ENCODE measurements at places on chromosomes 16 and 17. TPM values are rescaled to one million over a fixed set of nuclear protein-coding genes. Genes with fewer than 3 reads are reported as not detected.

Gene AANAT
- not detected for total RNA-seq

Gene TEKT1
- total RNA-seq = not detected

DNA sequence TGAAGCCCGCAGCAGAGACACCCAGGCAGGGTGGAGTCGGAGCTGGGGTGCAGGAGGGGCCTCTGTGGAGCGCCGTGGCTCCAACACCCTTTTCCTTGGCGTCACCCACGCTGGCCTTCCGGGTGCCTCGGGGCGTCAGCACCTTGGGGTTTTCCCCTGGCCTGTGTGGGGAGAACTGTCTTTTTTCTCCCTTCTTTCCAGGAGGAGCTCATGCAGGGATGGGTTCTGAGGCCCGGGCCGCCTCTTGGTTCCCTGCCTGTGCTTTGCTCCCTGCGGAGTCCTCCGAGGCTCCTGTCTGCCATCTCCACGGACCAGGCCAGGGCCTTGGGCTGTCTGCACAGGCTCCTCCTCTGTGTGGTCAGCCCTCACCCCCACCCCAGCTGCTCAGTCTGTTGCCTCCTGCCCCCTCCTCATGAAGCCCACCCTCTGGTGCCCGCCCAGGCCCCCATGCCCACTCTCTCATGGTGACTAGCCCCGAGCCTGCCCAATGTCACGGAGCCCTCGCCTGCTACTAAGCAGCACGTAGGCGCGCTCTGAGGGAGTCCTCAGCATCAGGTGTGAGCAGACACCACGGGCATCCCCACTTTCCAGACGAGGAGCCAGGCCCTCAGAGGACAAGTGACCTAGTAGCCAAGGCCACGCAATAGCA lies 5.0 kb downstream of the KATNB1 start:
- no peak overlapping the region for H3K27ac ChIP-seq
- no peaks in the 10 kb centered on the region for H3K27me3 ChIP-seq
- no peaks in the 10 kb centered on the region for H3K36me3 ChIP-seq
- H3K4me1 ChIP-seq = peaks cover 8% of the 10 kb centered on the region

Gene HS3ST3A1
- total RNA-seq = not detected

DNA sequence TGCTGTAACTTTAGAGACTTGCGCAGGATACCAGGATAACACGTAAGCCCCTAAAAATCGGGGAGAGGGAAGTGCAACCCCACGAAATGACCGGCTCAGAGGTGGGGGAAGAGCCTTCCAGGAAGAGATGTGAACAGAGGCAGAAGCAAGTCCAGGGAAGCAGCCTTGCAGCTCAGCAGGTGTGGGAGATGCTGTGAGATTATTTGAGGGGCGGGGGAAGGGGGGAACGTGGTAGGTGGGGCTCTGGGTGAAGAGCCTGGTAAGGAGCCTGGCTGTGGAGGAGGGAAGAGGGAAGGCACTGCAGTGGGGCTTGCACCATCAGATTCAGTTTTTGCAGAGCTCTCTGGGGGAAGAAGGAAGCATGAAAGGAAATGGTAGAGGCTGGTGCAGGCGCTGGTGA lies 95.4 kb upstream of the CACNG5 start:
- H3K4me3 ChIP-seq = no peak overlapping the region
- H3K36me3 ChIP-seq = no peaks in the 10 kb centered on the region
- H3K27me3 ChIP-seq = no peaks in the 10 kb centered on the region

- H3K36me3 ChIP-seq = no peaks in the 10 kb centered on the region
- no peaks in the 10 kb centered on the region for H3K4me1 ChIP-seq
- H3K4me3 ChIP-seq = no peak overlapping the region
- no peaks in the 10 kb centered on the region for H3K27me3 ChIP-seq
- no peak for DNase-seq
Measured at GRCh38 chr17:72033334-72033733, 87.5 kb upstream of the SOX9 start.

DNA sequence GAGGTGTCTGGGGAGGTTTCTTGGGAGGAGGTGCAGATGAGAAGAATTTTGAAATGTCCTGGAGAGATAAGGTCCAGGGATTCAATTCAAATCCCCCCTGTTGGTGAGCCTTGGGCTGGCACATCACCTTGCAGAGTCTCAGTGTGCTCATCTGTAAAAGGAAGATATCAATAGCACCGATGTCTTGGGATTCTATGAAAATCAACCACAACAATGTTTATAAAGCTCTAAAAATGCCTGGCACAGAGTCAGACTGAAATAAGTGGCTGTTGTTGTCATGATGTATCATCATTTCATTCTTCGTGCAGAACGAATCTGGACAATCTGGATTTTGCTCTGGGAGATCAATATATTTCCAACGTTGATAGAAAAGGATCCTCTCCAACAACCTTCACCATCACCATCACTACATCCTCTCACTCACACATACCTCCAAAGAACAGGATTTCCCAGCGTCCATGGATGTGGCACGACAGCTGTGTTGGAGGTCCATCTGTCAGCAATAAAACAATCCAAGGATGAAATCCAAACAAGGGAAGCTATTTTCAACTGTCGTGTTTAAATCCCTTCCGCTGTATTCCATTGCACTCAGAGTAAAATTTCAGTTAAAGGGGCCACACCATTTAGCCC lies 393.7 kb upstream of the DYNLRB2 start:
- no peak overlapping the region for H3K27ac ChIP-seq
- no peak overlapping the region for H3K4me3 ChIP-seq
- no peaks in the 10 kb centered on the region for H3K27me3 ChIP-seq
- H3K4me1 ChIP-seq = no peaks in the 10 kb centered on the region
- DNase-seq = no peak
- no peaks in the 10 kb centered on the region for H3K36me3 ChIP-seq

DNA sequence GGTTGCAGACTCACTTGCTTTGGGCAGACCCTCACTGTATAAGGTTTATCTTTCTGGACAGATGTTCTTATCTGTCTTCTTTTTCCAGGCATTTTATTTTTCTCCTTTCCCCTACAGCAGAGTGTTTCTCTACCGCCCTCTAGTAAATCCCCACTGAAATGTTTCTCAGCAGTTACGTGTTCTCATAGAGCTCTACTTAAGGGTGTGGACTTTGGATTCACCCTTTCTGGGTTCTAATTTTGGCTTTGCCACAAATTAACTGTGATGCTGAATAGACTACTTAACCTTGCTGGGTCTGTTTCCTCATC lies 2.0 kb downstream of the ADAT1 start:
- no peak overlapping the region for H3K27ac ChIP-seq
- H3K27me3 ChIP-seq = no peaks in the 10 kb centered on the region

GRCh38 chr17:44360144-44360533 lies 3.5 kb downstream of the FAM171A2 start:
- no peaks in the 10 kb centered on the region for H3K27me3 ChIP-seq
- H3K36me3 ChIP-seq = no peaks in the 10 kb centered on the region
- H3K4me3 ChIP-seq = no peak overlapping the region
- DNase-seq = no peak
- H3K27ac ChIP-seq = no peak overlapping the region

DNA sequence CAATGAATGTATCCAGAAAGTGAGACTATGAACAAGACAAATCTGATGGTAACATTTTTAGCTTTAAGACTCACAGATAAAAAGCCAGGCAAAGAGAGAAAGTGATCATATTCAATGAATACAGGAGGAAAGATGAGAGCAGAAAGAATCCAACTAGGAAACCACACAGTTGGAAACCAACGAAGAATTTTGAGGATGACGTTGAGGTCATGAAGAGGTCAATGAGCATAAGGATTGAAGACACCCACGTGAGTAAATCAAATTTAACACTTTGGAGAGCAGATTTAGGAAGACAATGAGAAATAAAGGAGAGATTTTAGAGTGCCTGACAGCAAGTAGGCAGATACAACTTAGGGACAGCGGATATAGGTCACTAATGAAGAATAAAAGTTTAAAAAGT lies 948.1 kb downstream of the KCNJ2 start:
- no peak overlapping the region for H3K4me3 ChIP-seq
- H3K36me3 ChIP-seq = no peaks in the 10 kb centered on the region
- no peak for DNase-seq
- no peaks in the 10 kb centered on the region for H3K27me3 ChIP-seq

- H3K27me3 ChIP-seq = no peaks in the 10 kb centered on the region
- H3K4me1 ChIP-seq = no peaks in the 10 kb centered on the region
- no peak for DNase-seq
- no peak overlapping the region for H3K4me3 ChIP-seq
Measured at GRCh38 chr17:58643147-58643546, 48.7 kb downstream of the TEX14 start.

Gene EPN3
- 17.8 TPM for total RNA-seq

Gene TBC1D3C
- 0.22 TPM for total RNA-seq

Gene ZG16
- 0.07 TPM for total RNA-seq

GRCh38 chr16:48441106-48441505 lies 55.9 kb upstream of the SIAH1 start:
- H3K4me3 ChIP-seq = no peak overlapping the region
- DNase-seq = no peak
- H3K27me3 ChIP-seq = no peaks in the 10 kb centered on the region
- peaks cover 15% of the 10 kb centered on the region for H3K4me1 ChIP-seq

- H3K4me3 ChIP-seq = no peak overlapping the region
- H3K27me3 ChIP-seq = no peaks in the 10 kb centered on the region
- H3K36me3 ChIP-seq = no peaks in the 10 kb centered on the region
- H3K4me1 ChIP-seq = no peaks in the 10 kb centered on the region
Measured at GRCh38 chr16:6728381-6728780, 604.3 kb upstream of the RBFOX1 start.

Gene ST6GALNAC1
- total RNA-seq = not detected

Gene KRT17
- not detected for total RNA-seq

Gene PRAC2
- not detected for total RNA-seq

Gene SLFN12L
- total RNA-seq = 0.17 TPM

Gene TPSAB1
- total RNA-seq = 0.25 TPM

GRCh38 chr17:7216242-7217112 lies 3.2 kb downstream of the DLG4 start:
- H3K36me3 ChIP-seq = peaks cover 5% of the 10 kb centered on the region
- no peak for DNase-seq
- H3K4me1 ChIP-seq = peaks cover 14% of the 10 kb centered on the region
- H3K4me3 ChIP-seq = peak overlapping the region; percentile 50

DNA sequence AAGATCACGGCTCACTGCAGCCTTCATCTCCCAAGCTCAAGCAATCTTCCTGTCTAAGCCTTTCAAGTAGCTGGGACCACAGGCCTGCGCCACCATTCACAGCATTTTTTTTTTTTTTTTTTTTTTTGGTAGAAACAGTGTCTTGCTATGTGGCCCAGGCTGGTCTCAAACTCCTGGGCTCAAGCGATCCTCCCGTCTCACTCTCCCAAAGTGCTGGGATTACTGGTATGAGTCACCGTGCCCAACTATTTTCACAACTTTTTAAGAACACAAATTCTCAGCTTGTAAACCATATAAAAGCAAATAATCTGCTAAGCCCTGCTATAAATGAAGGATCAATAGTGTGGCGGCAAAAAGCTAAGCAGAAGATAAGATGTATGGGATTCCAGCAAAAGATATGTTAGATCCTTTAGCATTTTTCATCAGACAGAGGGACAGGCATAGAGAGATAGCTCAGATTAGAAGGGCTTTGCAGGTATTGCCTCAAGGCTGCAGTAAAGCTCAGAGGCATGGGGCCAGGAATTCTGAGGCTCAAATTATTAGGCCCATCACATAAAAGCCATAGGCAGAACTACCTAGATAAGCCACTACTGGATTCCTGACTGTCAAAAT lies 55.1 kb downstream of the EMP2 start:
- H3K4me1 ChIP-seq = no peaks in the 10 kb centered on the region
- H3K27me3 ChIP-seq = no peaks in the 10 kb centered on the region

- no peak overlapping the region for H3K27ac ChIP-seq
- H3K36me3 ChIP-seq = peaks cover 39% of the 10 kb centered on the region
- no peak overlapping the region for H3K4me3 ChIP-seq
- peaks cover 4% of the 10 kb centered on the region for H3K4me1 ChIP-seq
- H3K27me3 ChIP-seq = no peaks in the 10 kb centered on the region
Measured at GRCh38 chr17:63768433-63768832, 5.0 kb downstream of the CCDC47 start.

DNA sequence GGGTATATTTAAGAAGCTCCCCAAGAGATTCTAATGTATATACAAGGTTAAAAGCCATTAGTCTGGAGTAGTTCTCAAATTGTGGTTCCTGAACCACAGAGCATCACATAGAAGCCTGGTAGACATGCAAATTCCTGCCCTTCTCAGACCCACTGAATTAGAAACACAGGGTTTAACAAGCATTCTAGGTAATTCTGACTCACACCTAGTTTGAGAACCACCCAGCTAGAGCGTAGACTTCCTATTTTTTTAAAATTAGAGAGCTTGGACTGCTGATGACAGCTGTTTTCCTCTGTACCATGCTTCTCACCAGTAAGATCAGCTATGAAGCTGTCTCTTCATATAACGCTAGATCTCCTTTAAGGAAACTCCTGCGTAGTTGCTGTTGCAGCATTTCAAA lies 50.6 kb downstream of the HS3ST3B1 start:
- H3K4me1 ChIP-seq = no peaks in the 10 kb centered on the region
- peaks cover 5% of the 10 kb centered on the region for H3K27me3 ChIP-seq
- no peaks in the 10 kb centered on the region for H3K36me3 ChIP-seq
- no peak overlapping the region for H3K27ac ChIP-seq
- no peak for DNase-seq
- no peak overlapping the region for H3K4me3 ChIP-seq

DNA sequence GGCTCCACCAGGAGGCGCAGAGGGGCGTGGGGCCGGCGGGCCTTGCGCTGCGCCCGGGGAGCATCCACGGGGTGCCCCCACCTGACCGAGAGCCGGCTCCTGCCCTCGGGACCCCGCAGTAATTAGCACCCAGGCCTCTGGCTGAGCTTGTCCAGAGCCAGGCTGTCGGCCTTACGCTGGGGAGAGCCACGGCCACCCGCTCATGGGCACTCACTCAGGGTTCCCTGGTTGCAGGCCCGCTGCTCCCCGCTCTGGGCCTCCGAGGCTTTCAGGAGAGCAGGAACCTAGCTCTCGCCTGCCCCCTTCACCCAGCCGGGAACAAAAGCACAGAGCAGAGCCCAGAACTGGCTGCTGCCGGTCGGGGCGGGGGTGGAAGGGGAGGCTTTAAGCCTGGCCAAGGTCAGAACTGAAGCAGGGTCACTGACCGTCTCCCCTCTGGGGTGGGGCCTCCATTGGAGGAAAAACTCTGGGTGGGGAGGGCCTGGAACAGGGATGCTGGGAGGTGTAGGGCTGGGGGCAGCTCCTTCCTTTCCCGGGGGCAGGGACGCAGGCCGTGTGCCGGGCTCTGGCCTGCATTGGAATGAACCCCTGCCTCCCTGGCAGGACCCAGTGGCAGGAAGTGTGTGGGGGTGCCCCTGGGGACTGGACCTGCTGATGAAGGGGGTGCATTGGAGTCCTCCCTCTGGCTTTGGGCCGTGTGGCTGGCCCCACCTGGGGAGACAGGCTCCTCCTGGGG lies 12.3 kb downstream of the GLIS2 start:
- H3K27me3 ChIP-seq = no peaks in the 10 kb centered on the region
- peaks cover 8% of the 10 kb centered on the region for H3K4me1 ChIP-seq
- H3K36me3 ChIP-seq = 0 out of 2 replicates have a peak, but pooled peaks cover 1% of the 10 kb centered on the region
- peak overlapping the region; percentile 22 for H3K27ac ChIP-seq
- DNase-seq = no peak
- no peak overlapping the region for H3K4me3 ChIP-seq

Gene MILR1
- 3.8 TPM for total RNA-seq
